ENCODE measurements at places on chromosomes 6 and 20.

DNA sequence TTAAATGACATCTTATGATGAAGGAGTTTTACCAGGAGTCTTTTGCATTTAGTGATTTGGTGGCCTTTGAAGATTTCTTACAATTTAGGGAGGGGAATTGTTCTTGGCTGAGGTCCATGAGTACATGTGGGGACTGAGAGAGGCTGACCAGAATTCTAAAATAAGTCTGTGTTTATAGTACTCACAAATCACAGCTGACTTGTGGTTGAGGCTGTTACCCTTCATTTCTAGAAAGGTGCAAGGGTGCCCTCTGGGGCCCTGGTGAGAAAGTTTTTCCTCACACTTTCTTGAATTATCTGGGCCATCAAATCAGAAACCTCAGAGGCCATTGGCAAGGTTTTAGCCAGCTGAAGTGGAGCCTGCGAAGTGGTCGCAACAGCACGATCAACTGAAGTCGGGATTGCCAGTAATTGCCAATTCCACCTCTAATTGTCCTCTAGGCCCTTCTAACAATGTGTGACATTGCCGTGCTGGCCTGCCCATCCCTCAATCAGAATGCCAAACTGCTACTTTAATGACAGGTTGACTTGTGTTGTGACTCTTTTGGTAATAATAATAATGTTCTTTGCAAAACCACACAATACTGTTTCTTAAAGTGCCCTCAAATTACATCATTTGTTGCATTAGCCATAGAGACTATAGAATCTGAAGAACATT lies 221.6 kb downstream of the OGFRL1 start:
- DNase-seq = no peak

- no peak for DNase-seq
Measured at GRCh38 chr6:25124216-25124715, 154.9 kb upstream of the CARMIL1 start.

DNA sequence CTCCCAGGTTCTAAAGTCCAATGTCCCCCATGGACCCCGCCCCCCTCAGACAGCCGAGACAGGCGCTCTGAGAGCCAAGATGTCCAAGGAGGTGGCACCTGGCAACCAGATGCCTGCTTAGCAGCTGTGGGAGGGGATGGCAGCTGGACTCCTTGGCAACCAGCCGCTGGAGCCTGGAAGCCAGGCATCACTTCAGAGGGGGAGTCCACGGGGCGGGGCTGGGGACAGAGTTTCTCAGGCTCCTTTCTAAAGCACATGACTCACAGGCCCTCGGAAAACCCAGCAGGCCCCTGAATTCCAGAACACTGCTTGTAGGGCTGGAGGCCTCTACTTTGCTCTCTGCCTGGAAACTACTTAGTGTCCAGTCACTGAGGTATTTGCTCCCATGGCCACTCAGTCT lies 51.5 kb downstream of the PREX1 start:
- no peak for DNase-seq

DNA sequence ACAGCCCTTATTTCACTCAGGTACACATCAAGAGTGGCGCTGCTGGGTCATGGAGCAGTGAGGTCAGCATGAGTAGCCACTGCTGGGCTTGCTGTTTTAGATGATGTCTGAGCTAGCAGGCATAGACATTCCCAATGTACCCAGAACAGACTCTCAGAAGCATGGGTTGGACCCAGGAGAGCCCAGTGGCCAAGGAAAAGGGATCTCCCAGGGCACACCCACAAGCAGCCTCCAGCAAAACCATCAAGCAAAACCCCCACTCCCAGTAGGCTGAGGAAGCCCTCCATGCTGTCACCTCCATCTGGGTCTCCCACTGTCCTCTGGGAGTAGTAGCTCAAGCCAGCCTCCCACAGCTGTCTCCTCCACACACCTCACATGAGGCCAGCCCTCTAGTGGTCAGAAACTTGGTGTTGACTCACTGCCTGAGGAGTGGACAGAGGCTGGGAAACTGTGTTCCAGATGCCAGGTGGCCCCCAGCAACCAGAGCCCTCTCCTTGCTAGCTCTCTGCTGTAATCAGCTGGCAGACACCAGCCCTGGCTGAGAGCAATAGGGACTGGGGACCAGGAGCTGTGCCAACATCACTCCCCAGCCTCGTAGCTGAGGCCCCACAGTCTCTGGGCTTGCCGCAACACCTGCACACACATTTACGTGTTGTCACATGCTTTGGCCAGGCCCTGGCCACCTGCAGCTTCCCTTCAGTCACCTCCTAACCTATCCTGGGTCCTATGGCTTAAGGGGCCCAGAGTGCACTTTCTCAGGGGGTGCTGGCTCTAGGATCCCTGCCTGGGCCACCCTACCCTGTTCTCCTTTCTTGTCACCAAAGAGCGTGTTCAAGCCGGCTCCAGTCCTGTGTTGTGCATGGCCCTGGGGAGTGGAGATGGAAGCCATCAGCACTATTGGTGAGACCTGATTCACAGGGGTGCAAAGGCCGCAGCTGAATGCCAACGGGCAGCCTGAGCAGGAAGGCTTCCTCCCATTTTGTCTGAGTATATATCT lies 1.9 kb upstream of the AP5S1 start:
- no peak for DNase-seq

DNA sequence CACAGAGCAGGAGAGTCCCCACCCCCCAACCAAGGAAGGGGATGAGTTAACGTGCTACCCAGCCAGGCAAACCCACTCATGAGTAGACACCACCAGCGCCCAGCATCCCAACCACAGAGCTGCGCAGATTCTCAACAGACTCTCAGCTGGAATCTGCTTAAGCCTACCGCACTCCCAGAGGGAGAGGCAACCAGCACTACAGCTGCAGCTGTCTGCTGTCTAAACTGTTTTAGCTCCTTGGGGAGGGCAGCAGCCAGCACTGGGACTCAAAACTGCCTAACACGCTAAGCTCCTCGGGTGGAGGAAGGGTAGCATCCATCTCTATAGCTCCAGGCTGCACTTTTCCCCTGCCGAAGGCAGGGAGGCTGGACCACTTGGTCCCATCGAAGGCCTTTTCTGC lies 539.8 kb downstream of the EPHA7 start:
- DNase-seq = no peak

- no peak for DNase-seq
Measured at GRCh38 chr20:23634985-23635767, 2.6 kb downstream of the CST3 start.

DNA sequence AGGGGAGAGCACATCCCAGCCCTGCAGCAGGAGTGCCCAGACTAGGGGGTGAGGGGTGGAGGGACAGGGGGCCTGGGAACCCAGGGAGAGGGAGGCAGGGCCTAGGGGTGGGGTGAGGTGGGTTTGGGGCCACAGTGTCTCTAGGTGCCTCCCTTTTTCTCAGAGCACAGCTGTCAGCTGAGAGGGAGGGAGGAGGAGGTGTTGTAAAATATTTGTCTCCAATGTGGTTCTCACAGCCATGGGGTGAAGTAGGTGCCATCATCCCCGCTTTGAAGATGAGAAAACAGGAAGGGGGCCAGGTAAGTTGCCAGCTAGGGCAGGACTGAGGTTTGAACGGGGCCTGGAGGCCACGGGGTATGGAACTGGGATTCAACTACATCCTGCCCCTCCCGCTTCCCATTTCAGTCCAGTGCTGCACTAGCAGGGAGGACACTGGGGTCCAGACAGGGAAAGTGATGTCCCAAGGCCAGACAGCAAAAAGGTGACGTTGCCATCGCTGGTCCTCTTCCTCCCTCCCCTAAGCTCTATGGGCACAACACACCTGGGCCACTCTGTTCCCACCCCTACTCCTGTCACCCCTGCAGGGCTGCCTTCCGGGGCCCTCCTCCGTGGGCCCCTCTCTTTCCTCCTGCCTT lies 20.3 kb downstream of the PACSIN1 start:
- no peak for DNase-seq

DNA sequence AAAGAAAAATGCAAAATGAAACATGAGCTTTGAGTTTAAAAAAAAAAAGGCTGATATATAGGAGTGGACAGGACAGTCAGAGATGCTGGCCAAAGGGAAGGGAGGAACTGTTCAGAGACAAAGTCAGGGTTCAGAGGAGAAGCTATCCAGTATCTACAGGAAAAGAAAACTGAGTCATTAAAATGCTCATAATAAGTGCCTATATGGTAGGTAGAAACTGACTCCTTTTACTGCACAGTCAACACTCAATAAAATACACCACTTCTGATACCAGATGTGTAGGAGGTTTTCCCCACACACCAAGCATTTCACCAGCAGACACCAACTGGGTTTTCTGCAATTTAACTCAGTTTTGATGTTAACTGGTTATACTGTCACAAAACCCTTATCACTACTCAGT lies 32.9 kb downstream of the FRK start:
- DNase-seq = no peak

- no peak for DNase-seq
Measured at GRCh38 chr6:6131492-6132109, 124.9 kb upstream of the NRN1 start.

GRCh38 chr20:63854766-63855362 lies 6.4 kb upstream of the ABHD16B start:
- DNase-seq = no peak

DNA sequence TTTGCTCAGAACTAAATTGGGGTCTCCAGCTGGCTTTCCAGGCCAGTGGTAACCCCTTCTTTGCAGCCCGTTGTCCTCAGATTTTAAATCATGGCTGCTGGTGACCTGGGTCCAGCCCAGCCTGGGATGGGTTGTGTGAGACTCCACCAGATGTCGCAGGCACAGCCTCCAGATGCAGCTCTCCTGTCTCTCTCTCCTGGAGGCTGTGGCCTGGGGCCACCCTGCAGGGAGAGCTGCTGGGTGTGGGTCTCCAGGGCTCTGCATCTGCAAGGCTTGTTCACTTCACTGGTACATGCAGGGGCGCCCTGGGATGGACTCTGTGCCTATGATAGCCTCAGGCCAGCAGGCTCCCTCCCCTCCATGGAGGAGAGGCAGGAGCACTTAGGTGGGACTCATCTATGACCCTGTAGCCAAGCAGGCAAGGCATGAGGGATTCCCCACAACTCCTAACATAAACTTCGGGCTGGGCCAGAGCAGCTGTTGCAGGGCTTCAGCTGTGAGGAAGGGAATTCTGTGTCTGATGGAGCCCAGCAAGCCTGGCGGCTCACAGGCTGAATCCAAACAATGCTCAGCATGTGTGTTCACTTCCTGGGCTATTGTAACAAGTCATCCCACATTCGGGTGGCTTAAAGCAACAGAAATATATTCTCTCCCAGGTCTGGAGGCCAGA lies 94.7 kb upstream of the NXT1 start:
- DNase-seq = no peak

GRCh38 chr6:159609652-159610178 lies 83.3 kb downstream of the SOD2 start:
- no peak for DNase-seq

GRCh38 chr6:152161501-152161900 lies 354.0 kb downstream of the ESR1 start:
- DNase-seq = no peak

GRCh38 chr6:47653706-47654105 lies 44.7 kb upstream of the ADGRF4 start:
- DNase-seq = no peak

- DNase-seq = no peak
Measured at GRCh38 chr20:10511170-10511508, 76.0 kb downstream of the SLX4IP start.

- no peak for DNase-seq
Measured at GRCh38 chr6:30450548-30450908, 38.8 kb upstream of the HLA-E start.

Data from stimulated activated CD8-positive, alpha-beta memory T cell treated with anti-CD3 and anti-CD28 coated beads, Interleukin-7, amount 100 ng/mL, for 1 hour (primary cell).